Spleen (tissue), 13 donors: ENCODE measurements at places on chromosomes 4 and X. TPM values are rescaled to one million over a fixed set of nuclear protein-coding genes. Genes with fewer than 3 reads are reported as not detected.

DNA sequence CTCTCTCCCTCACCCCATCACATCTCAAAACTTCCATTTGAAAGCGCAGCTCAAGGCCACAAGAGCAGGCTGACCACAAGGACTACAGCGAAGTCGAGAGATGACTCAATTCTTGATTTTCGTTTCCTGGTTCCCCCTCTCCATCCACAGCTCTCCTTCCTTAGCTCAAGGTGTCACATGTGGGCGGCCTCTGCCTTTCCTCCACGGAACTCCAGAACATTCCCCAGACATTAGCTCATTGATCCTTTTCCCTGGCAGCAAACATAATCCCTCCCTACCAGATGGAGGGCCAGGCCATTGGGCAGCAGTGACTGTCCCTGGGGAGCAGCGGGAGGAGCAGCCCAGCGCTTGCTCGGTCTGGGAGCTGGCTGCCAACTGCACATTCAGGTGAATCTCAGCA lies 56.3 kb downstream of the CCDC149 start:
- no peak for DNase-seq

GRCh38 chr4:143667461-143667860 lies 33.0 kb downstream of the FREM3 start:
- DNase-seq: no peak

- no peak for DNase-seq
Measured at GRCh38 chr4:88965053-88965452, 91.9 kb downstream of the FAM13A start.

- no peak for DNase-seq
Measured at GRCh38 chr4:124573056-124573455, 139.5 kb downstream of the ANKRD50 start.

PABPC5 gene
- 3.3 TPM for total RNA-seq
